Stimulated activated CD8-positive, alpha-beta memory T cell treated with anti-CD3 and anti-CD28 coated beads, Interleukin-4, amount 100 ng/mL, for 48 hours (primary cell): ENCODE measurements at places on chromosomes 3 and 15.

DNA sequence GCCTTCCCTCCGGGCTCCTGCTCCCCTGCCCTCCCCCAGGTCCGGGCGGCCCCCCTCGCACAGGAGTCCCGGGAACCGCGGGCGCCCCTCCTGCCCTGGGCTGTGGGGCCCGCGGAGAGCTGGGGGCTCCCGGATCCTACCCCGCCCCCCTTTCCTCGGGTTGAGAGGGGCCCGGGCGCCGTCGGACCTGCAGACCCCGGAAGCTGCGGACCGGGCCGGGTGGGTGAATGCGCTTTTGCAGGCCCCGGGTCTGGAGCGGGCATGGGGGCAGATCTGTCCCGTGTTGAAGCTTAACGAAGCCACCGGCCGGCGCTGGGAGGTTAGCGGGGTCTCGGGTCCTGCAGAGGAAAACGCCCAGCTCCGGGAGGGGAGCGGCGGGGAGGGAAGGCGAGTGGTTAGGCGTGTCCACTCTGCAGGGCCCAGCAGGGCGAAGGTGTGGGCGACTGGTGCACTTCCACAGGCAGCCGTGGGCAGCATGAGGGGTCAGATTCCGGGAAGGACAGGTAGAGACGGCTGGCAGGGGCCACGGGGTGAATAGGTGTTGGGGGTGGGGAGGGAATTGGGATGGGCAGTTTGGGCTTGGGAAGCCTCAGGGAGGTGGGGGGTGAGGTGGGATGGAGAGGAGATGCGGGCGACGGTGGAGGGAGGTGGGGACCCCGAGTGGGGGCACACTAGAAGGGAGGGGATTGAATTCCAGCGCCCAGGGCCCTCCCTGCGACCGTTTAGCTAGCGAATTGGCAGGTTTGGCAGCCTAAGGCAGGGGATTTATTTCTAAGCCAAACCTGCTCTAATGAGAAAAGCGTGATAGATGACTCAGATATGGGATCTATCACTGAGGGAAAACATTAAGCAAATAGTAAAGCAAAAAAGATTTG, 635 bp downstream of the CD276 start:
- no peak for DNase-seq

GRCh38 chr3:115512565-115513415, 110.5 kb upstream of the GAP43 start:
- DNase-seq, result peak; percentile 27

- DNase-seq, result no peak
Observed at GRCh38 chr3:183341545-183342288, 86.7 kb downstream of the MCF2L2 start.

DNA sequence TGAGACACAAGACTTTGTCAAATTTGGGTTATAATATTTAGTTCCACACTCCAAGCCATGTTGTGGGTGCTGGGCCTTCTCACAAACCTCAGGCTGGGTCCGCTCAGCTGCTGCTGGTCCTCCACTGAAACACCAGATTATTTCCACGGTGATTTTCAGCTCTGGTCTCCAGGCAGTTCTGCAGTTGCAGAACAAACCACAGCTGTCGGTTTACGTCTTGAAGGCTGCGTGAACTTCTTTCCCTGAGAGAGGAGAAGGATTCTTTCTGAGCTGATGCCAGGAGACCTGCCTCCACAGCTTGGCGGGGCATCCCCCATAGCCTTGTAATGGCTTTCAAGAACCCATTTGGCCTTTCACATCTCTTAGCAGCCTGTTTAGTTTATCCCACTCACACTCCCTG, 16.2 kb downstream of the GALNT15 start:
- no peak for DNase-seq

GRCh38 chr3:148146947-148147826, 550.5 kb upstream of the AGTR1 start:
- no peak for DNase-seq

DNA sequence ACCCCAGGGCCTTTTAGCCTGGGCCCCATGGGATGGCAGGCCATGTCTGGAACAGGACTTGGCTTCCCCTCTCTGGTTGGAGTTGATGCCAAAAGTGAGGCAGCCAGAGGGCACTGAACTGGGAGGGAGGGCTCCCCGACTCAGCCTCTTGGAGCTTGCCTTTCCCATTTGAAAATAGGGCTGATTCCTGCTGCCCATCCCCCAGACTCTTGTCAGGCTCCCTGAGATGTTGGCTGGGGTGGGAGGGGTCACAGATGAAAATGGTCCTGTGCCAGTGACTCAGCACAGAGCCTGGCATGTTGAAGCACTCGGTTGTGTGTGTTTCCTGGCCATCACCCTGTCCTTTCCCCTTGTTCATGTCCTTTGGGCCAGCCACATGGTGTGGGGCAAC, 6.6 kb downstream of the PPCDC start:
- no peak for DNase-seq

DNA sequence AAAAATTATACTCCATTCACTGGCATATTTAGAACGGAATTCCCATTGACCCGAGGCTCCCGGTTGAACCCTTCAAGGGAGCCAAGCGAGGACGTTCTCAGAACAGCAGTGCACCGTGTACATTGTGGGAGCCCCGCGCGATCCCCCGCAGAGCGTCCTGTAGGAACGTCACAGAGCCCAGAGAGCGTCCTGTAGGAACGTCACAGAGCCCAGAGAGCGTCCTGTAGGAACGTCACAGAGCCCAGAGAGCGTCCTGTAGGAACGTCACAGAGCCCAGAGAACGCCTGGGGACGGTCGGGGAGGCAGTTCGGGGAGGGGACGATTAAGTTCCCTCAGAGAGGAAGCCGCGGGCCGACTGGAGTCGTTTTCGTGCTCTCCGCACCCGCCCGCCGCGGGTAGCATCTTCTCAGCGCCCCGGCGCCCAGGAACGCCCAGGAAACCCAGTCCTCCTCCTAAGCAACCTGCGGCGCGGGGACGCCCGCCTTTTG, 506 bp upstream of the ATP1B3 start:
- peak; percentile 77 for DNase-seq

GRCh38 chr3:189838291-189838690, 207.1 kb downstream of the TP63 start:
- DNase-seq, result no peak

GRCh38 chr3:52774901-52775864, 2.2 kb upstream of the ITIH1 start:
- no peak for DNase-seq

DNA sequence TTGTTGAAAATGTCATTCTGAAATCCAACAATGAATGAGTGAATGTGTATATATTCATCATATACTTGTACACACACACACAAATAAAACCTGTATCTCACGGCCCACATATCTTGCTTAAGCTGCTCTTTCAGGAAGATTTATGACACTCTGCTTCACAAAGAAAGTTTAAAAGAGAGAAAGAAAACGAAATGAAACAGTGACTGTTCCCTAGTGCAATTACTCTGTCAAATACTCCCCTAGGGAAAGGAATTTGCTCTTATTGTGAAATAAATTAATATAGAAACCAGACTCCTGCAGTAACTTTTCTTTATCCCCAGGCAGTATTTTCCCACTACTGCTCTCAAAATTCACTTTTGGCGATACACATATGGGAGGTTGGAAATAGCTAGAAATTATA, 329.1 kb downstream of the VPS13C start:
- no peak for DNase-seq

DNA sequence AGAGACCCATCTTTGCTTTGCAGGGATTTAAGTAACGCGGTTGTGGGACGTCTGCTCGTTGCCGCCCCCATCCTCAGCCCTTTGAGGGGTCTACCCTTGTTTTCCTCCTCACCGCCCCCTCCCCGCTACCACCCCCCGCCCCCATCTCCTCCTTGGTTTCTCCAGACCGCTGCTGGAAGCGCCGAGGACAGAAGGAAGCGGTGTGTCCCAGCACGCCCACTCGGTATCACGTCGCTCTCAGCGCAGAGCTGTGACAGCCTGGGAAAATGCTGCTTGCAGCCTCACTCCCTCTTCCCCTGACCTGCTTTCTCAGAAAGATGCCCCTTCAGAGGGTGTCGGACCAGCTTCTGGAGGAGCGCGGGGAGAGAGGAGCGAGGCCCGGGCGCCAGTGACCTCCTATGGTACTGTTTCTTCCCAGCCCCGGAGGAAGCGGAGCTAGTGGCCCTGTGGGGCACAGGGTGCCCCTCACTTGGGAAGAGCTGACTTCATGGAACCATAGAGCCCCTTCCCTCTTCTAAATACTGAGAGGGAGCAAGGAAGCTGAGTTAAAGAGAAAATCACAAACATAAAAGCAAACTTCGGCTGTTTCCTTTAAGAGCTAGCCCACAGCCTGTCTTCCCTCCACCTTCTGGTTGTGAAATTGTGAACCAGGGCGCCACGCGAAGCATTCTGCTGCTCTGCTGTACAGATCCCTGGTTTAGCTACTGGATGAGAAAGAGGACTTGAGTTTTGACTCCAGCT, 698 bp downstream of the IL1RAP start:
- DNase-seq, result peak; percentile 62

- no peak for DNase-seq
Observed at GRCh38 chr3:119902061-119902460, 120.2 kb downstream of the NR1I2 start.
